ENCODE measurements at places on chromosomes 1 and 21.
A peak's percentile ranks its signal among the peaks of the same experiment; 100 is the strongest.

DNA sequence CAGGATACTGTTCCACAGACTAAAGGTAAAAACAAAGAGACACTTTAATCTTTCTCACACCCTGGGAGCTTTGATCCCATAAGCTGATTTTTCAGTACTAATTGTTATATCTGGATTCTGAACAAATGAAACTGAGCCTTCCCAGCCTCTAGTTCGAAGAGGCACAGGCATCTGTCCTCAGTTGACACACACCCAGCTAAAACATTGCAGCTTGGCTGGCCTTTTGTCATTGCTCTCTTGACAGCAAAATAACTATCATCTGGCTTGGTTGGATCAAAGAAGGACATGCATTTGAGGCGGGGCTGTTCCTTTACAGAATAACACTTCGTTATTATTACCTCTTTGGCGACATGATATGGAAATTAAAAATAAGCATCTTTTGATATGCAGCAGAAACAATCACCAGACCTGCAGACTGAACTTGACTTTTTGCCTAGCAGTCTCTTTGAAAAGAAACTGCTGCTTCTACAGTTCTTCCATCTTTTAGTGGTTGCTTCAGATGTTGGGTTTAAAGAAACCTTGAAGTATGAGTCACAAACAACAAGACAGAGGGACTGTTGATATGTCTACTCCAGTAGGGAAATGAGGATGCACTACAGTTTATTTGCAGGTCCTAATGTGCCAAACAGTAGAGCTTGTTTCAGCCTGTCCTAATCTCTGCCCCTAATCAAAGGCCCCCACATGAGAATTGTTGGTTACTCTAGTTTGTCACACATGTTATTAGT, 166.5 kb downstream of the TPR start:
- no peak for DNase-seq

DNA sequence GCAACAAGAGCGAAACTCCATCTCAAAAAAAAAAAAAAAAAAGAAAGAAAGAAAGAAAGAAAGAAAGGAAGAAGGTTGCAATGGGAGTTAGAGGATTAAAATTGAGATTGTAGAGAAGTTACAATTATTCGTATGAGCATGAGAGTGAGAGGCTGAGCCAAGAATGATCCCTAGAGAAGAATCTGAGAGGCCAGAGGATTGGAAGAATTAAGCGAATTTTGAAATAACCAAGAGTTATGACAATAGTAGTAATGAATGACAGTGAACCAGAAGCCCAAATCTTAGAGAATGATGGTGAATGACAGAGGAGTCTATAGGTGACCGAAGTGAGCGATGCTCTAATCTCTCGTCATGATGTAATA, 369 bp upstream of the ZYG11B start:
- DNase-seq: no peak

DNA sequence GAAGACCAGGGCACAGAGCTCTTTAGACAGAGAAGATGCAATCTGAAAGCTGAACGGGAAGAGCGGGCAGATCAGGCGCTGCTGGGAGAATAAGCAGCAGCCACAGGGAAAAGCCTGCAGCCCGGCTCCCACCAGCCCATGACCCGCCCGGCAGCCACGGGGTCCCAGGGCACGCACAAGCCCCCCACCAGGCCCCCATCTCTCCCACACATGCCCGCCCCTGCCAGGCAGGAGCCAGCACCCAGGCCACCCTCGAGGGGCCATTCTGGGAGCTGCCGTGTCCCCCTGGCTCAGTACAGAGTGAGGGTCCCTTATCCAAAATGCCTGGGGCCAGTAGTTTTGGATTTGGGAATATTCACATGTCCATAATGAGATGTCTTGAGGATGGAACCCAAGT, 16.3 kb downstream of the SLC19A1 start:
- no peak for DNase-seq

DNA sequence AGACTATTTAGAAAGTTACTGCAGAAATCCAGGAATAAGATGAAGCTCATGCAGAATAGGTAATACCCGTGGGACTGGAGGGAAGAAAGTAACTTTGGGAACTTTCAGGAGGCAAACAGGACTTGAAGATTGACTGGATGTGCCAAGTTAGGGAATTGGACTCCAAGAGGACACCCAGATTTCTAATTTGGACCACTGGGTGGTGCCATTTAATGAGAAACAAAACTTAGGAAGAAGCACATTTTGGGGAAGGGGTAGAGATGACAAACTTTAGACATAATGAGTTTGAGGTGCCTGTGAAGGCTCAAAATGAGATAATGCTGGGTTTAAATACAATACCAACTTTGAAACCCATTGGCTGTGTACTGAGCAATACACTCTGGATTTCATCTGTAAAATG, 3.3 kb upstream of the B4GALT3 start:
- DNase-seq: no peak

DNA sequence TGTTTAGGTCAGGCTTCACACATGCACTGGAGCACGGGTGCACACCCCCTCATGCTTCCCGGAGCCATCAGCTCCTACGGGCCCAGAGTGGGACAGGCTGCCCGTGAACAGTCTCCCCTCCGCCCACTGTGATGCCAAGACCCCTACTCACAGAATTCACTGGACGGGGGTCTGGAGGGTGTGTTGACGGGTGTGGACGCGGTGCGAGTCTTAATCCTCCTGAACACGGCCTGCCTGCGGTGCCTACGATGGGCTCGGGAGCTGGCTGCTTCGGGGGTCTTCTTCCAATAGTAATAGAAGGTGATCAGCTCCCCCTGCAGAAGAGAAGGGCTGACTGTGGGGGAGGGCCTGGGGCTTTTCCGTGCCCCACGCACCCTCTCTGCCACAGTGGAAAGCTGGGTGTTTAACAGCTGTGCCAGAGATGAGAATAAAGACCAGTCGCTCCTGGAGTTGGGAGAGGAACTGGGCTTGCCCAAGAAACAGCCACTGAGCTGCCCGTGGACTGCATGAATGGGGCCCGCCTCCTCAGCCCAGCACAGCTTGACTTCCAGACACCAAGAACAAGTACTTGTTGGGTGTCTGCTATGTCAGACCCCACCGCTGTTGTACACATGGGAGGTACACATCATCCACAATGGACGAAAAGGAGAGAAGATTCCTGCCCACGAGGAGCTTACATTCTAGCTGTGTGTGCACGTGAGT, 47.9 kb downstream of the SLC45A1 start:
- no peak for DNase-seq

- DNase-seq: no peak
Observed at GRCh38 chr1:45170151-45170742, 36.2 kb downstream of the ZSWIM5 start.

GRCh38 chr1:121595089-121595488, 410.3 kb downstream of the SRGAP2C start:
- DNase-seq: no peak

DNA sequence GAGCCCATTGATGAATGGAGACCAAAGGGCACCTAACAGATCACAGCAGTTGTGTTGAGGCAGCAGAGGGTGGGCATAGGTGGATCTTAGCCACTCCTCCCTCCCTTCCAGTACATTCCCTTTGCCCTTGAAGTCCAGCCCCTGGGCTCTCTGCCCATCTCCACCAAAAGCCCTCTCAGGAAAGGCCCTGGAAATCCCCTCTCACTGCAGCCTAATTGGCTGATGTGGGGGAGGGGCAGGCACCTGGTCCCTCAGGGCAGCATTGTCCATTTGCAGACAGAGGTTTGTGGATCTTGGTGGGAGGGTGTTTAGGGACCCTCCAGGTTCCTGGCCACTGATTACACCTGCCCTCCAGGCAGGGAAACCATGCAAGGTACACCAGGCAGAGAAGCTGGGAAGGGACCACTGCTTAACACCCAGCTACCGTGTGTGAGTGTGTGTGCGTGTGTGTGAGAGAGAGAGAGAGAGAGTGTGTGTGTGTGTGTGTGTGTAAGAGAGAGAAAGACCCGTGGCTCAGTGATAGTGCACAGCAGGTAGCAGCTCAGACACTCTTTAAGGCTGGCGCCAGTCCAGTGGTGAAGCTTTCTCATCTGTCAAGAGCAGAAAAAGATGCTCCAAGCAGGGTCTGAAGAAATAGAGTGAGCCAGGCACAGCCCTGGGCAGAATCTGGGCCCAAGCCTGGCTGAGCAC, 71.1 kb downstream of the MATN1 start:
- DNase-seq: no peak

DNA sequence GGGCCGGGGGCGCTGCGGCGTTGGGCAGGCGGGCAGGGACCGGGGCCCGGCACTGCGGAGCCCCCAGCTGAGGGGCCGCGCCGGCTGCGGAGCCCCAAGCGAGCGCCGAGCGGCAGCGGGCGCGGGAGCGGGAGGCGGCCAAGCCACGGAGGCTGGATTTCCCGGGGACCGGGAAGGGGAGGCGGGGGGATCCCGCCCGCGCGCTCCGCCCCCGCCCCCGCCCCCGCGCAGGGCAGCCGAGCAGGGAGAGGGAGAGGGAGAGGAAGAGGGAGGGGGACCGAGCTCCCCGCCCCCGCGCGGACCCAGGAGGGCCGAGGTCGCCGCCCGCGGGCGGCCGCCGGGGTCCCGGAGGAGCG, at the start of gene DLGAP3:
Gene DLGAP3 (minus strand): TSS at position 154 of the 356 bp plus-strand sequence. CDS start 24,267 bp downstream, outside the sequence.
- DNase-seq: no peak

GRCh38 chr1:111218701-111219556, 8.6 kb upstream of the CHI3L2 start:
- no peak for DNase-seq

DNA sequence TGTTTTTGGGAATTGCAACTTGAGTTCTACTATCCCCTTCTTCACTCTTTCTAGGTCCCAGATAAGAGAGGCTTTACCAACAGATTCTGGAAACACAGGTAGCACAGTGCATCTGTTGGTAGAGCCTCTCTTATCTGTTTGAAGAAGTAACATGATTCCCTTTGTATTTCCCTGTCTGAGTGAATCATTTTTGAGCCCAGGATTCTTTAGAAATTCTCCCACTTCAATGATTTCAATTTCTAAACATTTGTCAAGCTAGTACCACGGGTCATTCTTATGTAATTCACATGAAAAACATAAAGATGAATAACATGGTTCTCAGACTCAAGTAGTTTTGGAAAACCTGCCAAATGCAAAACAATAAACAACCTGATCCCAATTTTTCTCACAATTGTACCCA, 72.0 kb upstream of the DUSP10 start:
- DNase-seq: no peak

GRCh38 chr1:24688033-24688432, 44.9 kb downstream of the SRRM1 start:
- no peak for DNase-seq

- no peak for DNase-seq
Observed at GRCh38 chr1:195511501-195511900, 1096.7 kb downstream of the KCNT2 start.

GRCh38 chr1:24912376-24913273, 17.5 kb downstream of the RUNX3 start:
- no peak for DNase-seq

DNA sequence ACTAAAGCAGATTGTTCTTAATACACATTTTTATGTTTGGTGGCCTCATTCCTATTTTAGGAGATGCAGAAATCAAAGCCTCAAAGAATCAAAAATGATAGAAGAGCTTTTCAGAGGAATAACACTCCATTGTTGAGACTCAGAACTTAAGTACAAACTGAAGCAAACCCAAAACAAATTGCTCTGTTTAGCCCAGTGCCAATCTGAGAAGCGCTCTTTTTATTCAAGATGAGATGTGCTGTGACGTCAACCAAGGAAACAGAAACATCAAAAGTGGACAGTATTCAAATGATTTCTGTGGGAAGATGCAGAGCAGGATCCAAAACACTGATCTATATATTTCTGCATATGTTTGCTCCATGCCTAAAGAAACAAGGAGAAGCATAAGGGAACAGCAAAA, 18.0 kb downstream of the COLGALT2 start:
- DNase-seq: no peak

- DNase-seq: no peak
Observed at GRCh38 chr1:34037109-34037508, 127.9 kb downstream of the CSMD2 start.

DNA sequence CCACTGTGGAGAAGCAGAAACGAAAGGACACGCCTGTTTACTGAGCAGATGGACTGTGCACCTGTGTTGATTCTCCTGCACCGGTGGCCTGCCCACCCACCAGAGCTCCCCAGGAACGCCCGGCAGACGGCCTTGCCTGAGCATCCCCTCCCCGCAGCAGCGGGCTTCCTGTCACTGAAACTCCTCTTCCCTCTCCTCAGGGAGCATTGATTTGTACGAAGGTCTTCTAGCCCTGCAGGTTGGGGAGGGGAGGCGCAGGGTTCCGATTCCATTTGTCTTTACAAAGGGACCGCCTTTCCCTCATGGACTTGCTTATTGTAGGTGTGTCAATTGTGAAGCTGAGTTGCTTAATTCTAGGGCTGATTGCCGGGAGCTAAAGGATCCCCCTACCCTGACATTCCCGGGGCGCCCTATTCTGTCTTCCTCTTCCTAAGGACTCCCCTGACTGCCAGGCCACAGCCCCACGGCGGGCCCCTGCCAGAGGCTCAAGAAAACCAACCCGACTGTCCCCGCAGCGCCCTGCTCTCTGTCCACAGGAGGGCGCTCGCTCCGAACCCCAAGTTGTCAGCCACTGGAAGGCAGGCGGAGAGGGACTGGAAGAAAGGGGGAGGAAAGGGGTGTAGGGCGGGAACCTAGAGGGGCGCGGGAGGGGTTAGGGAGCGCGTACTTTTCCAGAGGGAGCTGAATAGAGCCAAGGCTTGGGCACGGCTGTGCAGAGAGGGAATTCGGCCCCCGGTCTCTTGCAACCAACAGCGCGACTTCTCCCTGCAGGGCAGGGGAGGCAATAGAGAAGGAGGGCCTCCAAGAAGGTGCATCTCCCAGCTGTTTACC, 2.8 kb downstream of the S100A6 start:
- peak; percentile 88 for DNase-seq

DNA sequence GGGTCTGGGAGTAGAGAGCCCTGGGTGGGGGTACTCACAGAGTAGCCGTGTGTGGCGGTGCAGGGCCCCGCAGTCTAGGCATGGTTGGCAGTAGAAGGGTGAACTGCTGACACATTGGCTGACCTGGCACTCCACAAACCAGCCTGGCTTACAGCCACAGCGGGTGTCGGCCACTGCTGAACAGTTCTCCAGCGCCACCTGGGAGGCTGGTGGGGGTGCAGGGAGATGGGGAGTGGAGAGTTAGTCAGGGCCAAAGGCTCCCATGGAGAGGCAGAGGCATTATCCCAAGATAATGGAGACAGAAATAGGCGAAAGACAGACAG, 1.5 kb downstream of the TNFRSF25 start:
- DNase-seq: peak; percentile 68

- peak; percentile 51 for DNase-seq
Observed at GRCh38 chr1:41282679-41283317, 40.7 kb upstream of the SCMH1 start.

DNA sequence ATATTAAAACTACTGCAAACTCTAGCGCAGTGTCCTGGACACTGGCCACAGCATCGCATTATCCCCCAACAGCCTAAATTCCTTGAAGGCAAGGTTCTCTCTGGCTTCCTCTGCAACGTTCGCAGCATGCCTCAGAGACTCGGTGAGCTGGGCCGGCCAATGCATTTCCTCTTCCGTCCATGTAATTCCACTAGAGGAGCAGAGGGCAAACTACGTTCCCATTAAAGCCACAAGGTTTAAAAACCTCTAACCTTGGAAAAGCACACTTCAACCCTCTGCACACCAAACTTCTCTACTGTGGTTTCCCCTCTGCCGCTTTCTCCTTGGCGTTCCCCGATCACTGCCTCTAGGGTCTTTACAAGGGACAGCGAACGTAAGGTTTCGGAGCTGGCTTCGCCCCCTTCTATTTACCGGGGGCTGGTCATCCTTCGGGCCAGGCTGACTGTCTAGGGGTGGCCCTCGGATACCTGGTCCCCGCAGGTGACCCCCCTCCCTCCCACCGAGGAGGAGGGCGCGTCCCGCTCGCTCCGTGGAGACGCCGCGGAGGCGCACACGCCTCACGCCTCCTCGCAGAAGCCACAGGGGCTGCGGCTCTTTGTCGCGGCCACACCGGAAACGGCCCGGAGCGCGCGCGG, 456 bp upstream of the SMYD2 start:
- peak; percentile 32 for DNase-seq

All from activated CD4-positive, alpha-beta T cell treated with anti-CD3 and anti-CD28 coated beads for 48 hours (primary cell).